ENCODE measurements at places on chromosomes 2 and 18. TPM values are rescaled to one million over a fixed set of nuclear protein-coding genes. Genes with fewer than 3 reads are reported as not detected.

GRCh38 chr2:202096736-202097135 is 23.7 kb downstream of the KIAA2012 start:
- peak; percentile 22 for DNase-seq

DNA sequence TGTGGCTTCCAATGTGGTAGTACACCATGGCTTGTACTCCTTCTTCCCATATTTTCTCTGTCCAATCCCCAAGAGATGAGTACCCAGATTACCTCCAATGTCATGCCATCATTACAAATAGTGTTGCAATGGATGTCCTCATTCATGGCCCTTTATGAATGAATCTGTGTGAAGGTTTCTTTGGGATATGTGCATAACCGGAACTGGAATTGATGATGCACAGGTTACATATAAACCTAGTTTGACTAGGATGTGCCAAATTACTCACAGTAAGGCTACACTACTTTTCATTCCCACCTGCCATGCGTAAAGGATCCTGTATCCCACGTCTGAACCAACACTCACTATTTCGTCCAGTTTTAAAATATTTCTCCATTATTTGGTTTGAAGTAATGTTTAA is 173.9 kb upstream of the CXCR4 start:
- no peak for DNase-seq

DNA sequence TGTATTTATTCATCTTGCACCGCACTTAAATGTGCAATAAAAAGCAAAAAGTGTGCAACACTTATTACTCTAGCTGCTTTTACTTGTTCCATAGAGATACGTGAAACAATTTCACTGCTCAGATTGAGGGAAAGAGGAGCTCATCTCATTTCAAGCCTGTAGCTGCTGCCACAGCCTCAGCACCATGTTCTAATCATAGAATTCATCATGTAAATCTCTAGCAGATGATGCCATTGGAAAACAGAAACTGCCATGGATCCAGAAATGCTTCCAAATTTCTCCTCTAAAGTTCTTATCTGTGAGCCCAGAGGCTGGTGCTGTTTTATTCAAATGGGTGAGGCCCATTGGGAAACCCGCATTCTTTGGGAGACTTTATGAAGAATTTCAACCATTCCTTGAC is 2.0 kb downstream of the CDC42EP3 start:
- DNase-seq, result no peak

DNA sequence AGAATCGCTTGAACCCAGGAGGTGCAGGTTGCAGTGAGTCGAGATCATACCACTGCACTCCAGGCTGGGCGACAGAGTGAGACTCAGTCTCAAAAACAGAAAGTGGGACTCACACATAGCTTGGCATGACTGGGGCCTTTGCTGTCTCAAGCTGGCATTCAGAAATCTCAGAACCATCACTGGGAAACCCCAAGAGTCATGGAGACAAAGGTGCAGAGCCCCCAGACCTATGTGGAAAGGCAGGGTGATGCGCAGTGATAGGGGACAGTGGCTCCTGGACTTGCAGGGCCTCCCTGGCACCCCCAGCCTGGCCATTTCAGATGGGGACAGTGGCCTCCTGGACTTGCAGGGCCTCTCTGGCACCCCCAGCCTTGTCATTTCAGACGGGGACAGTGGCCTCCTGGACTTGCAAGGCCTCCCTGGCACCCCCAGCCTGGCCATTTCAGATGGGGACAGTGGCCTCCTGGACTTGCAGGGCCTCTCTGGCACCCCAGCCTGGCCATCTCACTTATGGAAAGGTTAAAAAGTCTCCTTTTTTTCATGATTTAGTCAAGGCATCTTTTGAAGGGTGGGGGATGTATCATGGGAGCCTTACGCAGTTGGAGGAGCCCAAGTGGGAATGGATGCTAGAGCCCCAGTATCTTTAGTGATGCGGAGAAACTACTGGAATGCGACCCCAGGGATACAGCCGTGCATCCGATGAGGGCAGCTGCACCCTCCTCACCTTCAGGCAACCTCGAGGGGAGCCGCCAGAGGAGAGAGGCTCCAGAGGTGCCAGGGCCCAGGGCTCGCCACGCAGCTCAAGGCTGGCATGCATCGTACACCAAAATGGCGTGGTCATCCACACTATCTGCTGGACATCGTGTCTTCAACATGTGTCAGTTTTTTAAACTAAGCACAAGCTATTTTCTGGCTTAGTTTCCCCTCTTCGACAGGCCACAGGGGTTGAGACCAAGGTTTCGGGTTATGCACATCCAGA is 30.5 kb downstream of the ZNF516 start:
- no peak for DNase-seq

- no peak for DNase-seq
Measured at GRCh38 chr2:239769554-239770245, 255.4 kb downstream of the NDUFA10 start.

- peak; percentile 33 for DNase-seq
Measured at GRCh38 chr2:74439803-74440377, 1.8 kb downstream of the RTKN start.

DNA sequence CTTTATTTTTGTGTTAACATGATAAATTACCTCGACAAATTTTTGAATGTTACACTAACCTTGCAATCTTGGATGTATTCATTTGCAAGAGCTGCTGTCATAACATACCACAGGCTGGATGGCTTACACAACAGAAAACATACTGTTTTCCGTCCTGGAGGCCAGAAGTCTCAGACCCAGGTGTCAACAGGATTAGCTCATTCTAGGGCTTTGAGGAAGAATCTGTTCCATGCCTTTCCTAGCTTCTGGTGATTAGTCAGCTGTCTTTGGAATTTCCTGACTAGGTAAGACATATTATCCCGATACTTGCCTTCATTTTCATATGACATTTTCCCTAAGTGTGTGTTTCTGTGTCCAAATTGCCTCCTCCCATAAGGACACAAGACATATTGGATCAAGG is 188.6 kb upstream of the CDH19 start:
- no peak for DNase-seq

- DNase-seq, result no peak
Measured at GRCh38 chr2:163799807-163800206, 64.0 kb upstream of the FIGN start.

GRCh38 chr2:73939419-73939818 is 12.7 kb downstream of the DGUOK start:
- peak; percentile 49 for DNase-seq

GRCh38 chr2:197079832-197080555 is 153.5 kb upstream of the PGAP1 start:
- DNase-seq, result no peak

DNA sequence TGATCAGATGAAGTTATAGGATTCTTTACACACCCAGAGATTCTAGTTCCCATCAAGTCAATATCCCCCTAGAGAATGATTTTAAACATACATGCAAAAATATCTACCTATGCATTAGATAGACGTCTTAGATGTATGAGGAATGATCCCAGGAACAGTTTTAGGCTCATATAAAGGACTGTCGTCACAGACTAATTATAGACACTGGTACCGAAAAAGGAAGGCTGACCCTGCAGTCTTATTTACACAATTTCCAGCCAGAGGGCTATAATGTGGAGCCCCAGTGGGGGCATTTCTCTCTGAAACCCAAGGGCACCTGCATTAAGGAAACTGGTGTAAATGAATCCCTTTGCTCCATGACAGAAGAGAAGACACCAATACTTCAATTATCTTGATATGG is 170.4 kb downstream of the ZNF521 start:
- no peak for DNase-seq

DNA sequence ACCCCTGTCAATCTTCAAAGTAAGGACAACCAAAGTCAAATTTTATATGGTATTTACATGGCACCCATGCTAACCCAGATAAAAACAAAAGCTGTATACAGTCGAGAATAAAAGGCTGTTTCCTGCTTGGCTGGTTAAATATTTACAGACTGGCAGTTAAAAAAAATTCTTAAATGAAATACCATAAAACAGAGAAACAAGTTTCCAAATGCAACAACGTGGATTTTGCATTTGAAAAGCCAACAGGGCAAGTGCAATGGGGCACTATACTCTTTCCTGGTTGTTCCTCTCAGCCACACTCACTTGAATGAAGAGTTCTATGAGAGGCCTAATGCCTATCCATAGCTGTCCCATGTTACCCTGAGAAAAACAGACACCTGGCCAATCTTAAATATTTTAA is 6.1 kb upstream of the NR4A2 start:
- DNase-seq, result no peak

DNA sequence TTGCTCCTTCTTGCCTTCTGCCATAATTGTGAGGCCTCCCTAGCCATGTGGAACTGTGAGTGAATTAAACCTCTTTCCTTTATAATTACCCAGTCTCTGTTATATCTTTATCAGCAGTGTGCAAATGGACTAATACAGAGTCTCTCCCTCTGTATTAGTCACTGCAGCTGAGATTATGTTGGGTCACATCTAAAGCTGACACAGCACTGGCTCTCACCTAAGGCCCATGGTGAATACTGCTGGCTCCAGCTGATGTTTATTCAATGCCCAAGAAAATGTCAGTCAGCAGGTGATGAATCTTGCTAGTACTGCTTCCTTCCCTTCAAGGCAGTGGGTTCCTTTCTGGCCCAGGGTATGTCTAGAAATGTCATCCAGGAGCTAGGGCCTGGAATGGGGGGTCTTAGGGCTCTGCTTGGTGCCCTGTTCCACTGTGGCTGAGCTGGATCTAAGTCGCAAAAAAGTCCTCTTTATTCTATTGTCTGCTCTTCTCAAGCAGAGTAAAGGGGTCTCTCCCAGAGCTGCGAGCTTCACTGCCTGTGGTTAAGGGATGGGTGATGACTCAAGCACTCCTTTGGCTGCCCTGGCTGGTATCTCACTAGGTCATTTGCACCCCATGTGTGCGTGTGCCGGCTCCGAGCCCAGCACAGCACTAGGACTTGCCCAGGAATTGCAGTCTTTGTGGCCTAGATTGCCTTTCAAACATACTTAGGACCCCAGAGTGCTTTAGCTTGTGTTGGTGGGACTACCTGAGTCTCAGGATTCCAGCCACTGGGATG is 29.9 kb downstream of the PPP1R1C start:
- no peak for DNase-seq

- no peak for DNase-seq
Measured at GRCh38 chr18:78799382-78800089, 180.1 kb upstream of the SALL3 start.

DNA sequence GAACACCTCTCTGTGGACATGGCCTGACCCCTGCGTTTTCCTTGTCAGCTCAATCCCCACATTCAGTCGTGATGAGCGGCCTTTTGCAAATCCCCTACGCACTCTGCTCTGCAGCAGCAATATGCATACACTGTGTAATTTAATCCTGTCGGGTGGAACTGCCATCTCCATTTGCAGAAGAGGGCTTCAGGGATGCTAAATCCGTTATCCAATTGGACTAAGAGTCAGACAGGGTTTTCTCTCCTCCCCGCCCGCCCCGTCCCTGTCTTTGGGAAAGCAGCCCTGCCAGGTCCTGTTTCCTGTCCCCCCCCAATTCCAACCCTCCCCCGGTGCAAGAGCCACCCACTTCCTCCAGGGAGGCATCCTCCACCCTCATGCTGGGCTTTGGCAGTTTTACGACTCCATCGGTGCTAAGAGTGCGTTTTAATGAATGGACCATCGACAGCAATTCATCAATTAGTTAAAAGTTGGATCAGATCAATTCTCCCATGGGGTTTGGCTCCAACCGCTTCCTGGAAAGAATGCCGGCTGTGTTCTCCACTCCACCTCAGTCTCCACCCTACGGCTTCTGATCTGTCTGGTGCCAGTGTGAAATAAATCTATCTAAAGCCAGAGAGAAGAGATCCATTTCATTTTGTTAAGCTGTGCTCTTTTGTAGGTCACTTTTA is 53.5 kb upstream of the ASAP2 start:
- no peak for DNase-seq

- peak; percentile 56 for DNase-seq
Measured at GRCh38 chr2:38076710-38077430, 919 bp upstream of the CYP1B1 start.

- no peak for DNase-seq
Measured at GRCh38 chr2:8926356-8926755, 77.1 kb downstream of the MBOAT2 start.

GRCh38 chr2:29154610-29155009 is 39.4 kb downstream of the CLIP4 start:
- no peak for DNase-seq

GRCh38 chr2:124187948-124188347 is 162.9 kb downstream of the CNTNAP5 start:
- no peak for DNase-seq

- DNase-seq, result no peak
Measured at GRCh38 chr2:96894151-96894531, 24.3 kb upstream of the SEMA4C start.

DNA sequence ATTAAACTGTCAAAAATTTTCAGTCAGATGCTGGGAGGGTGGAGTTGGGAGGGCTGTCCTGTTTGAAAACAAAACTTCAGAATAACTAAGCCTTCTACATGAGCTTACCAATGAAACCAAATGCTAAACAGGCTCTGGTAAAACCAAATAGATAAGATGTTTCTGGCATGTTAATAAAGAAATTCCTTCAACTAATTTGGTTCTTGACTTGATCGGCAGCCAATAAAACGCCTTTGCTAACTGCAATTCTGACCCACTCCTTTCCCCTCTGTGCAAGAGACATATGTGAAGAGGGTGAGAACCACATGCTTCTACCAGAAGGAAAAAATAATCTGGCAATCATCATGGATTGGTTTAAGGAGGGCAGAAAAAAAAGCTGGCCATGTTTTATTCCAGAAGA is 20.9 kb downstream of the MAP4K3 start:
- DNase-seq, result no peak

GRCh38 chr2:142131010-142131669 is at the start of gene LRP1B:
Gene LRP1B (minus strand): TSS chr2:142131016. CDS start chr2:142130729, 287 bp downstream.
- DNase-seq, result no peak

DNA sequence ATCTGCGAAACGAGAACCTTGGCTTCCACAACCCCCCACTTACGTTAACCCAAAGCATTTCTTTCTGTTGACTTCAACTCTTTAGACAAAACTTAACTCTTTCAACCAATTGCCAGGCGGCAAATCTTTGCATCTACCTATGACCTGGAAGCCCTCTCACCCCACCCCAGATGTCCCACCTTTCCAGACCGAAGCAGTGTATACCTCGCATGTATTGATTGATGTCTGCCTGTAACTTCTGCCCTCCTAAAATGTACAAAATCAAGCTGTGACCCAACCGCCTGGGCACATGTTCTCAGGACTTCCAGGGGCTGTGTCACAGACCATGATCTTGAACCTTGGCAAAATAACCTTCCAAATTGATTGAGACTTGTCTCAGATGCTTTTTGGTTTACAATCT is 12.3 kb downstream of the AQP12B start:
- no peak for DNase-seq

GRCh38 chr18:49031511-49032188 is 80.9 kb upstream of the SMAD7 start:
- DNase-seq, result no peak

GRCh38 chr2:143355870-143356269 is 226.7 kb downstream of the ARHGAP15 start:
- no peak for DNase-seq

Gene KCNIP3
- total RNA-seq, result 2.4 TPM

Gene SS18
- 64.7 TPM for total RNA-seq

Gene FSIP2
- total RNA-seq, result not detected

Gene CPS1
- total RNA-seq, result 5.2 TPM

Gene ITPRIPL1
- 0.96 TPM for total RNA-seq

Gene DSG1
- total RNA-seq, result not detected

Gene SNTG2
- not detected for total RNA-seq

Gene RNF144A
- not detected for total RNA-seq

Gene CDH7
- total RNA-seq, result not detected

Gene DUSP19
- 2.8 TPM for total RNA-seq

Gene IFIH1
- total RNA-seq, result 1.7 TPM

All from HFFc6 (cell line).